ENCODE measurements at places on chromosomes 7 and 10. TPM values are rescaled to one million over a fixed set of nuclear protein-coding genes. Genes with fewer than 3 reads are reported as not detected.
A peak's percentile ranks its signal among the peaks of the same experiment; 100 is the strongest.

GRCh38 chr7:121107923-121108498 lies 119.5 kb downstream of the CPED1 start:
- peak; percentile 4 for DNase-seq

GRCh38 chr7:1068619-1069018 lies 19.3 kb upstream of the GPER1 start:
- DNase-seq: no peak

DNA sequence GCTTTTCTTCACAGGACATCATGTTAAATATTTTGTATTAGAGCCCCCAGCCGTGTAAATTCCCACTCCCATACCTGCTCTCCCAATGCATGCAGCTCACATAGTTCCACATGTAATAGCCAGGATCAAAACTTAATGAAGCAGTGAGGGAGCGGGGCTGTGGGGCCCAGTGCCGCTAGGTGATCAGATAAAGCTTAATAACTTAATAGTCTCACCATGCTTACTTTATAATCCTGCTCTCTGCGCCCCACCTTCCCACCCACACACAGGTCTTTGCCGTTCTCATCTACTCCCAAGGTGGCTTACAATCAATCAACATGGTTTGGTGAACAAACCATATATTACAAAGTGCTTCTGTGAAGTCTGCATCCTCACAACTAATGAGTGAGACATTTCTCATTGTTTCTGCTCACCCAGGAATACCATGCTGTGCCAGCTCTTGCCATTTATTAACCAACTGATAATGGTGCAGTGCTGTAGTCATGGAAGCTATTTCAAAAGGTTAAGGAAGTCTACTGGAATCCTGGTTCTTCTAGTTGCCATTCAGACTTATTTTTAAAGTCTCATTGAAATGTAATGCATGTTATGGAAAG lies 156.4 kb downstream of the CTTNBP2 start:
- DNase-seq: no peak

DNA sequence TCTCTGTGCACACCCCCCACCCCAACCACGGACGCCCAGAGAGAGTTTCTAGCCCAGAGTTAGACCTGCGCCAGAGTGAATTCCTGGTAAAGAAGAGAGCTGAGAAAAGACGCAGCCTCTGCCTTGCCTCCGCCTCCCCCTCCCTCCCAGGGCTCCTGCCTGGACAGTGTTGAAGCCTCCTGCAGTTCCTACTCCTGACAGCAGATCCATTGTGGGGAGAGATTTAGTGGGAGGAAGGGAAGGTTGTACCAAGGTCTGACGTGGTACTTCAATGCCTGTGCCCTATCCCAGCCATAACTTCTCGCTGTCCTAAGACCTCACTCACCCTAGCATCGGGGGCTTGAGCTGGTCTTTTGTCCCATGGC lies 952 bp downstream of the SRRM3 start:
- DNase-seq: no peak

- no peak for DNase-seq
Observed at GRCh38 chr7:74182453-74183090, 8.4 kb downstream of the EIF4H start.

DNA sequence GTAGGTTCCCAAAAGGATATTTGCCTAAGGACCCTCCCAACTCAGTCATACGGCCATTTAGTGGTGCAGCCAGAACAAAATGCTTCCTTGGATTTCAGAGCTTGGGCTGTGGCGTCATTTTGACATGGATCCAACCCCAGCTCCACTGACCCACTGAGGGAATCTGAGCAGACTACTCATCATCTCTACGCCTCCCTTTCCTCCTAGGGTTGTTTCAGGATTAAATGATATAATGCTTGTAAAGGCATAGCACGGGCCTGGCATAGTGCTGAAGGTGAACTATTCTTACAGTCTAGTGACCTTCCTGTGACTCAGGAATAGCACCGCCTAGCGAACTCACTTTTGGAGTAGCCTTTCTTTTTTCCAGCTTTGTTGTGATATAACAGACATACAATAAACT lies 70.3 kb upstream of the LOXL4 start:
- DNase-seq: no peak

DNA sequence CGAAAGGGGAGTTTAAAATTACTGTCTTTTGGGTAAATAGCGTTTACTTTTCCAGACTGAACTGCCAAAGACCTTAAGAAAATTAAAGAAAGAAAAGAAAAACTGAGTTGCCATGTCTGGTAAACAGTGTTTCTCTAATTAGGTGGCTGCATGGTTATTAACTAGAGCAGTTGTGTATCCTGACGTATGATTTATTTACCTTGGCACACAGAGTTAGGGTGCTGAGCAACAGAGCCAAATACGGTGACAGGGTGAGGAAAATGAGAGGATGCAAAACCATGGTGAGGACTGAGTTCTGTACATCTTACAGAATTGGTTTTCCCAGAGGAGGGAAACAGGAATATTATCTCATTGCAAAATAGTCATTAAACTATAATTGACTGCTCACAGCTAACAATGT lies 546.4 kb upstream of the FZD8 start:
- DNase-seq: no peak

AP4M1 gene
- total RNA-seq: 24.9 TPM

TCERG1L gene
- 2.0 TPM for total RNA-seq

FBXO24 gene
- total RNA-seq: 0.41 TPM

CC2D2B gene
- total RNA-seq: 1.2 TPM

All from frontal cortex (tissue), 4 donors.